GM19239 (cell line): ENCODE measurements at places on chromosomes 5 and 9.

DNA sequence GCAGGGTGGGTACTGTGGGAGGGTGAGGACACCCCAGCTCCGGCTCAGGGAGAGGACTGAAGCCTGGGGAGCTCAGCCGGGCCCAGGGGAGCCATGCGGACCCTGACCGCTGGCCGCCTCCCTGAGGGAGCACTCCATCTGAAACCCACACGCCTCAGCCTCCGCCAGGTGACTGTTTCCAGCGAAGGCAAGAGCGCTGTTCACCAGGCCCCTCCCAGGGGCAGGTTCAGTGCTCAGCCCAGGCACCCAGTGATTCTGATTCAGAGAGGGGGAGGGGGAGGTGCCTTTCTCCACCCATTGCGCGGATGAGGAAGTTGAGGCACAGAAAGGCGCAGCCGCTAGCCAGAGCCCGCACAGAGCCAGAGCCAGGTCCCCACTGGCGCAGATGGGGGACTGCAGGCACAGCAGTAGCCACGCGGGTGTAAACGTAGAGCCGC is 27.0 kb downstream of the ADGRD2 start:
- DNase-seq, result no peak

GRCh38 chr5:53922508-53923498 is 362.4 kb downstream of the NDUFS4 start:
- no peak for DNase-seq

DNA sequence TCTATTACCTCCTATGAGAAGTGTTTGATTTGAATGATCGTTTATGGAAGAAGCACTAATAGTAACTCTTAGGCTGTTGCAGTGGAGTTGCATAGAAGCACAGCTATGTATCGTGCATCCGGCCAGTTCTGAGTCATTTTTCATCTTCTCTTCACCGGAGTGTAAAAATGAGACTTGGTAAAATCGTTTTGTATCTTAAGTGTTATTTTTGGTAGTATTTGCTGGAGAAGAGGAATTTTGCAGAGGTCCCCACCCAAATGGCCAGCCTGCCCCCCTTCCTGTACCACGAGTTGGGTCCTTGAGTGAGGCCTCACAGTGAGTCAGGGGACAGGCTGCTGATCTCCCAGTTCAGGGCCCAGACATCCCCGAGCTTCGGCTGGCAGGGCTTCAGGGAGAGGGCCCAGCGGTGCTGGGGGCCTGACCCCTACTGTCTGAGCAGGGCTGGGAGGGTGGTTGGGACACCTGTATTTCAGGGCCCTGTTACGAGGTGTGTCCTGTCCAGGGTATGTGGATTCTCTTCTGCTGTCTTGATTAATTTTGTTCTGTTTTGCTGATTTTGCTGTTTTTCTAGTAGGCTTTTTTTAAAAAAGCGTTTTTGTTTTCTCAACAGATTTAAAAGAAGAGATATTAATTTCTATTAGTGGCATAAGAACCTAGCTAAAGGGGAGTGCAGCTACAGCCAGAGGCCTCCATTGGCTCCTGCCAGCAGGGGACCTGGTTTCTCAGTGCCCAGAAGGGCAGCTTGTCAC is 210.8 kb downstream of the TRIO start:
- DNase-seq, result no peak

GRCh38 chr9:34381323-34381722 is 4.6 kb upstream of the MYORG start:
- DNase-seq, result no peak

GRCh38 chr9:133731876-133732638 is 6.1 kb downstream of the SARDH start:
- DNase-seq, result no peak

GRCh38 chr9:114406441-114406840 is 18.7 kb upstream of the AKNA start:
- no peak for DNase-seq

DNA sequence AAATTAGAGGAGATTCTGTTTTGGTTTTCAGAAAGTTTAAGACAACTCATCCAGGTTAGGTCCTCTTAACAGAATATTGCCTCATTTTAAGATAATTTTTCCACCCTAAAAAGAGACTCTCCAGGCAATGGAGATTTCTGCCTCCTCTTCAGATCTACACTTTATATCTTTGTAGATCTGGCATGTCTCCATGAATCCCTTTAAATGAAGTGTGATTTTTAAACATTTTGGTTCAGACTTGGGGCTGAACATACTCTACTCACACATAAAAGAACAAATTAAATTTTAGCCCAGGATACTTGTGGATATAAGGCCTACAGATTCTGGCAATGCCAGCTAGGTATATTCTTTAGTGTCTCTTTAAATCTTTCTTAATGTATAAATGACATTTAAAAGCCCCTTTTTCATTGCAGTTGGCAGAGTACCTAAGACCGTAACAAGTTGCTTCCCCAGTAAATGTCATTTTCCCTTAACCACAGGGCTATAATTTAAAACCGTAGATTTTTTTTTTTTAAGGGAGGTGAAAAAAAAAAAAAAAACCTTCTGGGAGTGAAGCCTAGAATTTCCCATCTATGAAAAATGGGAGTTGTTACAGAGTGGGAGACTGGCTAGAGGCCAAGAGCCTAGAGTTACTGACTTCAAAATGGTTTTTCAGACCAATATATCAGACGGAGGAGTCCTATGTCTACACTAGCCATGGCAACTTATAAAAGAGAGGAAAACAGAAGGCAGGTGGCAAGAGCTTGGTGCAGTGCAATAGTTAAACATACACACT is 207.8 kb upstream of the TARS1 start:
- no peak for DNase-seq

DNA sequence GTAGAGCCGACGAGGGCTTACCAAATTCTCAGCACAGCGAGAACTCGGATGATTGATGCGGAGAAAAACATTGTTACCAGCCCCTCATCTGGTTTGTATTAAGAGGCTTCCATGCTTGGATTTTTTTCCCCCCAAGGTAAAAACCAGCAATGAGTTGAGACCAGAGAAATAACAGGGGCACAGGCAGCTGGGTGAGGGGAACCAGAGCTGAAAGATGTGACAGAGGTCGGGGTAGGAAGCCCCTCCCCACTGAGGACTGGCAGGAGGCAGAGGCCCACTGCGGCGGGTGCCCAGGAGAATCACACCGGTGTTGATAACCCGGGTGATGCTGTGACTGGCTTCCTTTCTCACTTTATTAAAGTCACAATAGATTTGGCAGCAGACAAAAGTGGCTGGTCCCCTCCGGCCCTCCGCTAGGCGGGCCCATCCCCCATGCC is 116.5 kb upstream of the PHYKPL start:
- DNase-seq, result no peak

DNA sequence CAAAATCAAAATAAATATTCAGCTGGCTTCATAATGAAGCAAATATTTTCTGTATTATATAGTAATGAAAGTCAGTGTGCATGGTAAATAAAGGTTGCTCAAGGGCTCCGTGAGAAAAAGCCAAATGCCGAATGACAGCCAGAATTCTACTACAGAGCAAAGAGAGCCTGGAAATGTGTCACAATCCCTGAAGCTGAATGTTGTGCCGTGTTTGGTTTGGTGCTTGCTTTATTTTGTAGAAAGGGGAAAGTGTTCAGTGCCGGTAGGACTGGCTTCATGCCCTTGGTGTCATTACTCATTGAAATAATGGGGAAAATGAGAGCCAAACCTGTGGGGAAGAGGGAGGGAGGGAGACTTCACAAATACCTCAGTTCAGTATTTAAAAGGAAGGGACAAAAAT is 26.8 kb upstream of the ADAMTSL1 start:
- no peak for DNase-seq

- DNase-seq, result no peak
These were observed 16.2 kb upstream of the TJP2 start for GRCh38 chr9:69157751-69158466.
